ENCODE measurements at places on chromosomes 6 and 20. TPM values are rescaled to one million over a fixed set of nuclear protein-coding genes. Genes with fewer than 3 reads are reported as not detected.

Gene GJA10
- total RNA-seq: 1.3 TPM

GRCh38 chr20:62899633-62900051 lies 26.7 kb downstream of the DIDO1 start:
- no peak overlapping the region for H3K4me3 ChIP-seq
- DNase-seq: no peak
- peaks cover 68% of the 10 kb centered on the region for H3K36me3 ChIP-seq
- peak overlapping the region; percentile 48 for H3K27ac ChIP-seq

- H3K36me3 ChIP-seq: no peaks in the 10 kb centered on the region
- H3K4me3 ChIP-seq: no peak overlapping the region
- no peaks in the 10 kb centered on the region for H3K4me1 ChIP-seq
- DNase-seq: no peak
- no peak overlapping the region for H3K27ac ChIP-seq
These were observed 112.2 kb upstream of the SHLD1 start for GRCh38 chr20:5638023-5638422.

GRCh38 chr6:19771753-19772336 lies 65.3 kb upstream of the ID4 start:
- no peaks in the 10 kb centered on the region for H3K4me1 ChIP-seq
- no peak for DNase-seq
- no peak overlapping the region for H3K27ac ChIP-seq
- no peaks in the 10 kb centered on the region for H3K27me3 ChIP-seq

Gene SSTR4
- total RNA-seq: not detected

Gene PKHD1
- total RNA-seq: 0.11 TPM

DNA sequence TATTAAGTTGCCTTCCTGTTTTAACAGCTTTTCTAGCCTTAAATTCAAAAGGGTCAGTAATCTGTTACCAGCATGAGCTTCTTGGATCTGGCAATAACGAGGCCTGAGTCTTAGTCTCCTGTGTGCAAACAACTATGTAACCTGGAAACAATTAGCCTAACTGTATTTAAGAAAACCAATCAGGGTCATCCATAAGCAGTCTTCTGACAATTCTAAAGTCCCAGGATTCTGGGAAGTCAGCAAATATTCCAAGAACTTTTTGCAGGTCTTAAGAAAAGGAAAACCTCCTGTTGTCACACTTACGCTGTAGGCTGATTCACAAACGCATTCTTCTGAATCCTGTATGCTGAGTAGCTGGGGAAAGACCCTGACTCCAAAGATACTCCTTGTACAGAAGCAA lies 90.4 kb downstream of the COL12A1 start:
- no peaks in the 10 kb centered on the region for H3K27me3 ChIP-seq
- H3K36me3 ChIP-seq: no peaks in the 10 kb centered on the region
- no peaks in the 10 kb centered on the region for H3K4me1 ChIP-seq

- no peaks in the 10 kb centered on the region for H3K36me3 ChIP-seq
- no peak for DNase-seq
- peaks cover 27% of the 10 kb centered on the region for H3K4me1 ChIP-seq
These were observed 30.5 kb upstream of the RIPK1 start for GRCh38 chr6:3037638-3038365.

Gene ELOVL4
- not detected for total RNA-seq

DNA sequence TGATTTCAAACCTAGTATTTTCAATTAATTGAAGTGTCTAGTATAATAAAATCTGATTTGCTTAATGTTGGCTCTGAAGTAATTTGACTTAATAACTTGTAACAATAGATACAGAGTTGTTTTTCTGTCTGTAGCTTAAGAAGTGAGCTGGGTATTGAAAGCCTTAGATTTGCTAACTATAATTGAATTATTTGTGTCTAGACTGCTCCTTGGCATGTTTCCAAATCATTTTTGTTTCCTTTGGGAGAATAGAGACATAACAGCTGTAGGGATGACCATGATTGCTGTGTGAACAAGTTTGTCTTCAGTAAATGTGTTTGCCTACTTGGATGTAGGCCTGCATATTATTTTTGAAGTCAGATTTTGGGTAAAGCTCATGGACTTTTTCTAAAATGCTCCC lies 115.4 kb downstream of the SCAF8 start:
- DNase-seq: no peak
- no peak overlapping the region for H3K27ac ChIP-seq
- peaks cover 9% of the 10 kb centered on the region for H3K4me1 ChIP-seq

DNA sequence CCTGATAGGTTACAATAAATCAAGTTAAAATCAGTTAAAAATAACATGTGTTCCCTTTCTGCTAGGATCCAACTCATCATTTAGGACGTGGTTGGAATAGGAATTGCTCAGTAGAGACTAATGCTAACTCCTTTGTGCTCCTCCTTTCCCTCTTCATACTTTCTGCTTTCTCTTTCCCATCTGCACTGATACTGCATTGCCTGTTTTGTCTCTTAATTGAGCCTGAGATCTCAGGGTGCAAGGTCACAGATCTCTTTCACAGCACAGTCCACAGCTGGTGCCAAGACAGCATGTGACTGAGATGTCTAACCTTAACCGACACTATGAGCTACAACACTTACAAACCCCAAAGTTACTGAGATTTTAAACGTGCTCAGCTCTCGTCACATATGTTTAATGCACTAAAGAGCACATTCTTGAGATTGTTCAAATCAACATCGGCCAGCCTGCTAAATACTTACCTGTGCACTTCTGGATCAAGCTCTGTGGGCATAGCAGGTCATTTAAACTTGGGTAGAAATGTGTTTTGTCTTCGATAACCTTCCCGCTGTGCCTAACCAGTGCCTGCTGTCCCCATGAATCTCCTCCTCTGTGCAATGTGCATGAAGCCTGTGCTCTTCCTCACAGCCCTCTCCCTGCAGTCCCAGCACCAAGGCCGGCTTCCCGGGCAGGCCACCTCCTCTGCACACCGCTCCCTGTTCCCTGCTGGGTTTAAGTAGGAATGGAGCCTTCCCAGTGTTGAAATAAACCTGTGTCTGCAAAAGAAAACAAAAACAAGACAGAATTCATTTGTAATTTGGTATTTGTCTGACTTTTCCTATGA lies 39.6 kb upstream of the AFDN start:
- no peak for DNase-seq
- no peak overlapping the region for H3K4me3 ChIP-seq
- H3K4me1 ChIP-seq: peaks cover 12% of the 10 kb centered on the region

GRCh38 chr6:126955621-126956020 lies 162.8 kb upstream of the RSPO3 start:
- H3K36me3 ChIP-seq: no peaks in the 10 kb centered on the region
- no peak for DNase-seq
- H3K4me1 ChIP-seq: no peaks in the 10 kb centered on the region
- H3K27me3 ChIP-seq: no peaks in the 10 kb centered on the region

Gene PTK6
- total RNA-seq: 0.51 TPM

DNA sequence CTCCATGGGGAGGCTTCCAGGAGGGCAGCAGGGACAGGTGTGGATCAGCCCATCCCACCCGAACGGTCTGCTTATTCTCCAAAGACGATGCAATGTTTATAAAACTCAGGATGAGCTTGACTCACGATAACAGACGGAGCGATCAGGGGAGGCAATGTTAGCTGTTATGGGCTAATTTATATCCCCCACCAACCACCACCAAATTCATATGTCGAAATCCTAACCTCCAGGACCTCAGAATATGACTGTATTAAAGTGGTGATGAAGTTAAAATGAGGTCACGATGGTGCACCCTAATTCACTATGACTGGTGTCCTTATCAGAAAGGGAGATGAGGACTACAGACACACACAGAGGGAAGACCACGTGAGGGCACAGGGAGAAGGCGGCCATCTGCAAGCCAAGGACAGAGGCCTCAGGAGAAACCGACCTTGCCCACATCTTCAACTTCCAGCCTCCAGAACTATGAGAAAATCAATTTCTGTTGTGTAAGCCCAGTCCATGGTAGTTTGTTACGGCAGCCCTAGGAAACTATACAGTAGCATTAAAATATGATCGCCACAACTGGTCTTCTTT lies 7.0 kb downstream of the ADTRP start:
- no peak overlapping the region for H3K27ac ChIP-seq
- no peak overlapping the region for H3K4me3 ChIP-seq
- no peaks in the 10 kb centered on the region for H3K27me3 ChIP-seq
- H3K36me3 ChIP-seq: no peaks in the 10 kb centered on the region

Gene TPX2
- total RNA-seq: 55.5 TPM

- no peak overlapping the region for H3K27ac ChIP-seq
- H3K36me3 ChIP-seq: no peaks in the 10 kb centered on the region
- no peaks in the 10 kb centered on the region for H3K27me3 ChIP-seq
- H3K4me1 ChIP-seq: no peaks in the 10 kb centered on the region
- DNase-seq: no peak
- H3K4me3 ChIP-seq: no peak overlapping the region
These were observed 54.8 kb upstream of the ADGRG6 start for GRCh38 chr6:142246960-142247359.

DNA sequence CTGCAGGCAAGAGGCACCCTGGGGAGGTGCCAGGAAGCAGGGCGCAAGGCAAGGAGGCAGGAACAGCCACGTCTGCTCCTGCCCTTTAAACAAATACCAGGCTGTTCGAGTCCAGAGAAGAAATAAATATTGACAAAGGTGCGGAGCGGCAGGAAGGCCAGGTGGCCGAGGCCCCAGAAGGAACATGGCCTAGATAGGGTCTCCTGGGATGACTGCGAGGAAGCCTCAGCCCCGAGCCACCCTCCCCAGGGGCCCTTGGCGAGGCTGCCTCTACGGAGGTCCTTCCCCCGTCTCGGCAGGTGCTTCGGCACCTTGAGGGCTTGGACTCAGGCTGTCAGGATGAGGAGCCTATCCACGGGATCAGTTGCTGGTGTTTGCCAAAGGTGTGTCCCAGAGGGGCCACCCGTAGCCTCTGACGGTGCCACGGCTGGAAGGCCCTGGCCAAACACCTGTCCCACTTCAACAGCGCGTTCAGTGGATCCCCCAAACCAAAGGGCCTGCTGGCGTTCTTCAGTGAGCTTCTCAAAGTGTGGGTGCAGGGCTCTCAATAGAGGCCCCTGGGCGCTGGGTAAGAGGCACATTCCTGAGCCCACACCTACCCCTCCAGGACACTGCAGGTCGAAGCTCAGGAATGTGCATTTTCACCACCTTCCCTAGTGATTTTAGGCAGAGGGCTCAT lies 39.8 kb downstream of the SNX5 start:
- no peaks in the 10 kb centered on the region for H3K27me3 ChIP-seq
- H3K4me1 ChIP-seq: peaks cover 34% of the 10 kb centered on the region
- peak overlapping the region; percentile 35 for H3K4me3 ChIP-seq
- H3K36me3 ChIP-seq: no peaks in the 10 kb centered on the region
- DNase-seq: peak; percentile 65
- H3K27ac ChIP-seq: no peak overlapping the region

Gene SIRPG
- total RNA-seq: not detected

Gene PLEKHG1
- 69.0 TPM for total RNA-seq

DNA sequence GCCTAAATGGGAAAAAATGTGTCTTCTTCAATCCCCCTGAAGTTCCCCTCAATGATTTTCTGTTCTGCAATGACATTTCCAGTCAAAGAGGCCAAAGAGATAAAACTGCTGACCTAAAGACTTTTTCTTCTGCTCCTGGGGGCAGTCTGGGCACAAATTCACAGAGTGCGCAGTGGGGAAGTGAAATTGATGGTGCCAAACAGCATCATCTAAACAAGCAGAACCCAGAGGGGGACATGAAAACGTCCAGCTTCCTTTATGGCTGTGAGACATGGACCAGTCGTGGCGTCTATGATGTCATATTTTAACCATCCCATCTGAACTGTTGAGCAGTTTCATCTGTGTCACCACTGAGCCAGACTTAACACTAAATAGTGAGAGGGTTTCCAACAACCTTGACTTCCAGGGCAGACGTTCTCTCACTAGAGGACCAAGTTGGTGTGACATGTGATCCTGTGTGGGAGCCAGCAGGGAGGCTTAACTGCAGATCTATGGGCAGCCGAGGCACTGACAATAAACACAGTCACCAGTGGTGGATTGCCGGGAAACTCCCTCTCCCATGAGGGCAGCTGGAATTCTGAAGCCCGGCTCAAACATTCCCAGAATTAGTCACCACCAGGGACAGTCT lies 12.4 kb downstream of the SCML4 start:
- no peaks in the 10 kb centered on the region for H3K27me3 ChIP-seq
- no peaks in the 10 kb centered on the region for H3K36me3 ChIP-seq
- no peak overlapping the region for H3K27ac ChIP-seq
- H3K4me1 ChIP-seq: no peaks in the 10 kb centered on the region

Gene SLC12A5
- not detected for total RNA-seq

Gene POM121L2
- total RNA-seq: not detected

Gene MEI4
- not detected for total RNA-seq

Gene GRIK2
- 0.07 TPM for total RNA-seq

Gene AMD1
- total RNA-seq: 87.4 TPM

DNA sequence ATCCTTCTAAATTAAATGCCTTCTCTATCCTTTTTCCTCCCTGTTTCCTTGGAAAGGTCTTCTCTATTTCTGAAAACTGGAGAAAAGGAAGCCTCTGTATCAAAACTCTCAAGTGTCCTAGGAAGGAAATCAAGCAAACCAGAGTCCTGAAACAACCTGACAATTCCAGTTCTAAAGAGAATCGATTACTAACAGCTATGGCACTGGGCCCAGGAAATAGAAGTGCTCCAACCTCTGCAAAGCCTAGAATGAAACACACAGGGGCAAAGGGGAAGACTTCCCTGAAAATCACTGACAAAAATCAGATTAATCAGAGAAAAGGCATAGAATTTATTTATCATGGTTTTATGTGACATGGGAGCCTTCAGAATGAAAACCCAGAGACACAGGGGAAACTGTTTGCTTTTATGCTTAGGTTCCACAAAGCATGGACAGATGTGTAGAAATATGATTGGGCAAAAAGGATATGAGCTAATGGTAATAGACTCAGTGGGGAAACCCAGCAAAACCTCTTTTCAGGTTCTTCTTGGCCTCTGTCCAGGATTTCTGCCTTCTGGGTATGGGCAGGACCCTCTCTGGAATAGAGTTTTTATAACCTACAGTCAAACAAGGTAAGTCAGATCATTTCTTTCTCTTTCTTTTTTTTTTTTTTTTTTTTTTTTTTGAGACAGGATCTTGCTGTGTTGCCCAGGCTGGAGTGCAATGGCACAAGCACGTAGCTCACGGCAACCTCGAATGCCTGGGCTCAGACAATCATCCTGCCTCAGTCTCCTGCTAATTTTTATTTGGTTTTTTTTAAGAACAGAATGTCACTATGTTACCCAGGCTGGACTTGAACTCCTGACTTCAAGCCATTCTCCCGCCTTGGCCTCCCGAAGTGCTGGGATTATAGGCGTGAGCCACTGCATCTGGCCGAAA lies 91.7 kb downstream of the CD24 start:
- DNase-seq: no peak
- H3K27me3 ChIP-seq: no peaks in the 10 kb centered on the region
- no peaks in the 10 kb centered on the region for H3K36me3 ChIP-seq
- H3K4me1 ChIP-seq: peaks cover 9% of the 10 kb centered on the region
- H3K4me3 ChIP-seq: no peak overlapping the region
- no peak overlapping the region for H3K27ac ChIP-seq

GRCh38 chr6:146984251-146984924 lies 219.8 kb upstream of the STXBP5 start:
- H3K4me1 ChIP-seq: no peaks in the 10 kb centered on the region
- DNase-seq: no peak
- H3K27ac ChIP-seq: no peak overlapping the region

All from Karpas-422 (cell line).